ENCODE measurements at places on chromosomes 1 and 21.

DNA sequence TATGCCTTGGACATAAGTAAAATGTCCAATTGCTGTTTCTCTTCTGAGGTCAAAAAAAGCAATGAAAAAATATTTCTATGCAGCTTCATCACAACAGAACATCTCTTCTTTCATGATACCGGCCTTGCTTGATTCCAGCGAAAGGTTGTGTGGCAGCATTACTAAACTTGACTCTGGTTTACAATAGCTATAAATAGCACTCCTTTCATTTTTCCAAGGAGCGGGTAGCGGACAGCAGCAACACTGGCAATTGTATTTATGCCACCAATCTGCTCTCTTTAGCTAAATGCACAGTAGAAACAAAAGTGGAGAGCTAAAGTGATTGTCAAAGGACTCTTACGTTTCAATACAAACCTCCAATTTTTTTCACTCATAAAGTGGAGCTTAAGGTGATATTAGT, 7.5 kb upstream of the DAB1 start:
- DNase-seq: no peak

DNA sequence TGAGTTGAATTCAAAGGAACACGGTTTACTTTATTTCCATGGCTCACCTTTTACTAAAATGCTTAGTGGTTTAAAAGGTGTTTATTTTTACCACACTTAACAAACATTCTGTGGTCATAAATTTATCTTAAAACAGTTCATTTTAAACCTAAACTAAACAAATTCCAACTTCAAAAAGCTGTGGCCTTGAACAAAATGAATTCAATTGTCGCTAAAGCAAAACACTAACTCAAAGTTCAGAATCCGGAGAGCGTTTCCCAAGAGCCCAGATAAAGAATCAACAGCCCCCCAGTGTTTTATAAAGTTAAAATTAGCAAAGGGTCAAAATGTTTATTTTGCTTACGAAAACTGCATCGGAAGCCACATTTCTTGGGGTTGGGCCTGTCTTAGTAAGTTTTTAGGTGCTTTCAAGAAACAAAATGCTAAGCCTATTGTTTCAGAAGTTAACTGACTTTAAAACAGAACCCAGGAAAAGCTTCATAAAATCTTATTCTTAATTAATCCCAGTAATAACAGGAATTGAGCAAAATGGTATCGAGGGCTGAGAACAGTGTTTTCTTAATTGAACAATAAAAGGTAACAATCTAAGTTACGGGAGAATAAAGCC, 1.3 kb downstream of the PUM1 start:
- no peak for DNase-seq

GRCh38 chr1:159009704-159010361, at the start of gene IFI16:
Gene IFI16 (plus strand): TSS chr1:159009907. CDS start chr1:159014681, 4,774 bp downstream.
- no peak for DNase-seq

DNA sequence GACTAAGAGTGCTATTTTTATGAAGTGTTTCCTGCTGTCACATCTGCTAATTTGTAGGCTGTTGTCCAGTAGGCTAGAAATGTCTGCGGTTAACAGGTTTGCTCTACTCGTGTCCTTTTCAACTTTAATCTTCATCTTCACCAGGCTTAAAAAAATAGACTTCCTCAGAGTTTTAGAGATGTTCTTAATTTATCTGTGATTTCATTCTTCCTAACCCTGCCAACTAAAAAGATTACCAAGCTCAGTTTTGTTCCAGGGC, 66.8 kb downstream of the SASS6 start:
- DNase-seq: no peak

DNA sequence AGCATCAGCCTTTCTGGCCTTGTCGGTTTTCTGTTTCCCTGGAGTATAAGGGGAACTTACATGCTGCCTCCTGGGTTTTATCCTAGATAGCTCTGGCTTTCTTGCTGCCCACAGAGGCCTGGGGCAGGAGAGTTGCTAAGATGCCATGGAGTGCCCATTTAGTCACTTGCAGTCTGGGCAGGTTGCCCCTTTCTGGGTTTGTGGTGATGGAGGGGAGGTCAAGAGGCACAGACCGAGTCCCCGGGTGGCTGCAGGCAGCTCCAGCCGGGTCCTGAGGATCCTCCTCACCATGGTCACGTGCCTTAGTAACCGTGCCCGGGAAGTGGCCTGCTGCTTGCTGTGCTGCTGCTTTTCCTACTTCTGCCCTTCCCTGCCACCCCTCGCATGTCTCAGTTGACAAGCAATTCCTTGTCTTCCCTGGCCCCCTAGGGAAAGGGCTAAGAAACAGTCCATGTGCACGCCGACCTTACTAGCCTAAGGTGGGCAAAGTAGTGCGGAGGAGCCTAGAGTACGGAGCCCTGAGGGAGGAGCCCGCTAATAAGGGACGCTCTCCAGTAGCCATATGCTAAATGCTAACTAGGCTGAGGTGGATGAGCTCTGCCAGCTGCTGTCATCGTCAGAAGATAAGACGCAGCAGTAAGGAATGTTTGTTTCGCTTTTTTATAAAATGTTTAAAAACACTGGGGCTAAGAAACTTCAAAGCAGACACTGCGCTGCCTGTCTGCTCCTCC, 34.8 kb downstream of the CLCA1 start:
- DNase-seq: no peak
